DMS 273 treated with DMSO at 0.1 percent for 48 hours (cell line): ENCODE measurements at places on chromosomes 3 and 15.

DNA sequence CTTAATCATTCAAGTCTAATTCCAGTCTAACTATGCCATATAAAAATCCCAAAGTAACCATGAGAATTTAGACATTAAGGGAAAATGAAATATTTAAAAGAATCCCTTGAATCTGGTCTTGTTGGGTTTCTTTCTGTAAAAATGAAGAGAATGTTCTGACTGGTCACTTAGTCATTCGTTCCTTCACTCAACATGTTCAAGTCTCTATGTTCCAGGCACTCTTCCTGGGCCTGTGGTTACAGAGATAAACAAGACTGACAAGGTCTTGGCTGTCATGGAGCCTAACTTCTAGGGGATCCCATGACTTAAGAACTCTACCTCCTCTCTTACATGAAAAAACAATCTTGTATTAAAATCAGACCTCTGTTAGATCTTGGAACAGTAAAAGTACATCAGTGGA lies 638.6 kb upstream of the TBL1XR1 start:
- no peak for DNase-seq

- peak; percentile 85 for DNase-seq
Measured at GRCh38 chr3:197520311-197521276, 35.2 kb downstream of the BDH1 start.

GRCh38 chr3:136949146-136949545 lies 8.6 kb upstream of the IL20RB start:
- no peak for DNase-seq

- DNase-seq, result no peak
Measured at GRCh38 chr15:44295750-44296431, 7.4 kb downstream of the GOLM2 start.

- DNase-seq, result no peak
Measured at GRCh38 chr15:65130941-65131340, 2.7 kb downstream of the PDCD7 start.

- DNase-seq, result no peak
Measured at GRCh38 chr15:99565049-99565298, 810 bp upstream of the MEF2A start.

GRCh38 chr3:23741036-23741706 lies 64.6 kb upstream of the UBE2E1 start:
- no peak for DNase-seq

GRCh38 chr3:97665896-97666295 lies 98.7 kb upstream of the ARL6 start:
- no peak for DNase-seq

DNA sequence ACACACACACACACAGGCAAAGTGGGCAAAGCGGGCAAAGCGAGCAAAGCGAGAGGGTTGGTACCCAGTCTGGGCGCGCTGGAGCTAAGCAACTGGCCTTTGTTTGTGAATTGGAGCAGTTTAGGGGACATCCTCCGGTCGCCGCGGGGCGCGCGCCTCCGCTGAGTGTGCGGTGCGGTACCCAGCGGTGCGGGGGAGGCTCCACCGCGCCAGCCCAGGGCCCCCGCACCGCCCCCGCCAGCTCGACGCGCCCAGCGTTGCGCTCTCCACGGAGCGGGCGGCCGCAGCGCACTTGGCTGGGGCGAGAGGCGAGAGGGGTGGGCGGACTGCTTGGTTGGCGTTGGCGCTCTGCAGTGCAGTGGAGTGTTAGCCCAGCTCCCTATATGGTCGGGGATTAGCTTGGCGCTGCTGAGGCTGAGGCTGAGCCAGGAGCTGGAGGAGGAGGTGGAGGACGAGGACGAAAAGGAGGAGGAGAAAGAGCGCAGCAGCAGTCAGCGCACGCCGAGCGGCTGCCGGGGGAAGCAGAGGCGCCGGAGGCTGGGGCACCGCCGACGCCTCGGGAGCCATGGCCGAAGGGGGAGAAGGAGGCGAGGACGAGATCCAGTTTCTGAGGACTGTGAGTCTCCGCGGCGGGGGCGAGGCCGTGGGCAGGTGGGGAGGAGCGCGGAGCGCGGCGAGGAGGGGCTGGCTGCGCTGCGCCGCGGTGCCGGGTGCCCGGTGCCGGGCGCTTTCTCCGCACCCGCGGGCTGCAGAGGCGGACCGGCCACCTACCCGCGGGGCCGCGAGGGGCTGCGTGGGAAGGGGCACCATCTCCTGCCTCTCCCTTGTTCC lies at the start of gene RYR3:
TSS of gene RYR3 (plus strand) at position 487 of the 831 bp plus-strand sequence. CDS start at position 566, 79 bp downstream.
- DNase-seq, result no peak

GRCh38 chr3:82030916-82031315 lies 269.5 kb upstream of the GBE1 start:
- no peak for DNase-seq

DNA sequence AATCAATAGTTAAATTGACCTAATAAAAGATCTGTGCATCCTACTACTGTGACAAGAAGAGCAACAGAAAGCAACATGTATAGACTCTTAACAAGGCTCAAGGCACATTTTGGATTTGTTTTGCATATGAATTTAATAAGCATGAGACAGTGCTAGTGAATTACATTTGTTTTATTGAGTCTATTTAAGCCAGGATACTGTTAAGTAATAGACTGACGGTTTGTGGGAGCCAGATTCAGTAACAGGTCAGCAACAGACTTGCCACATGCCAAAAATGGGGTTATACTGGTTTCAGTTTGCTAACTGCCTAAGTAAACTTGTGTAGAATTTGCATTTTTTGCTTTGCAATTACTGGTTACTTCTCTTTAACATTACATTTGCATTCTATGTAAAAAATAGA lies 54.0 kb downstream of the MBNL1 start:
- DNase-seq, result no peak

DNA sequence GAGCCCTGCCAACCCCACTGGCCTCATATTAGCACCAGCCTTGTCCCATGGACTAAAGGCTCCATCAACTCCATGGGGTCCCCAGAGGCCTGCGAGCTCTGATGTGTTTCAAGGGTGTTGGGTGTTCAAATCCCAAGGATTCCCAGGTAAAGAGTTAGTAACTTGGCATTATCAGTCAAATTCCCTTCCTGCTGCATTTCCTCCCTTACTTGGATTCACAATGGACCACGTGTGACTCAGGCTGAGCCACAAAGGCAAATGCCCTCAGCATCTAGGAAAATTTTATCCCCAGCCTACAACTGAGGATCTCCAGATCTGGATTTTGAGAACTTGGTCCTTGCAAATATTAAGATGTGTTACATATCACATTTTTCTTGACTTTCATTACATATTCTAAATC lies 58.8 kb downstream of the GADL1 start:
- no peak for DNase-seq

- DNase-seq, result no peak
Measured at GRCh38 chr3:513301-513700, 316.7 kb downstream of the CHL1 start.

- no peak for DNase-seq
Measured at GRCh38 chr3:131072099-131072559, 45.5 kb downstream of the NEK11 start.

DNA sequence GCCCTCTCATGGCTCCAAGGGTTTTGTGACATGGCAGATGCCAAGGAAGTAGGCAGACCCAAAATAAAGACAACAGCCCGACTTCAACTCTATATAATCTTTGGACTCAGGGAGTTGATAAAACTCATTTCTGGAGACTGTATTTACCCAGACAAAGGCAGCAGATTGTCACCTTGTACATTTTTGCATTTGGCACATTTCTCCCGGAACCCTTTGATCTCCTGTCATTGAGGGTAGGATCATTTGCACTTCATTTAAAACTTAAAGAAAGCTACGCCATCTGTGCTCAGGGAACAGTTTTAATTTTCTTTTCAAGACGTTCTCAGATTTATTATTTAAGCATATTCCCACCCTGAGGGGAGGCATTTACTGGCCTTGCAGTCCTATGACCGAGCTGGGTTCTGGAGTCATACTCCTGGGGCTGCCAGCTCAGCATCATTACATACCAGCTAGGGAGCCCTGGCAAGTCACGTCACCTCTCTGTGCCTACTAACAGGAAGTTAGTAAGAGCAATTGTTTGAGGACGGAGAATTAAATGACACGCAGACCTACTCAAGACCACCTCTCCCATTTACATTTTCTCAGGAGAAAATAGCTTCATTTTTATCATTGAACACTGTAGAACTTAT lies 5.9 kb downstream of the CDCP1 start:
- no peak for DNase-seq

- DNase-seq, result no peak
Measured at GRCh38 chr3:123447749-123448517, 957 bp downstream of the ADCY5 start.
